ENCODE measurements at places on chromosomes 7 and 10. TPM values are rescaled to one million over a fixed set of nuclear protein-coding genes. Genes with fewer than 3 reads are reported as not detected.

The ACTL6B gene
- not detected for total RNA-seq

The IL15RA gene
- 2.6 TPM for total RNA-seq

The STRA8 gene
- total RNA-seq = not detected

The LIPJ gene
- total RNA-seq = not detected

The FOXP2 gene
- total RNA-seq = 0.46 TPM

The CBLL1 gene
- 21.3 TPM for total RNA-seq

The PKD2L1 gene
- not detected for total RNA-seq

The LRMDA gene
- total RNA-seq = 1.3 TPM

The DENND2A gene
- total RNA-seq = 0.42 TPM

The HECW1 gene
- not detected for total RNA-seq

The AVPI1 gene
- total RNA-seq = 65.2 TPM

The MCM10 gene
- total RNA-seq = 12.6 TPM

The CREB3L2 gene
- total RNA-seq = 18.0 TPM

The RHOBTB1 gene
- 4.8 TPM for total RNA-seq

The SHLD2 gene
- total RNA-seq = 13.4 TPM

The RAPGEF5 gene
- 3.3 TPM for total RNA-seq

The MKX gene
- 0.05 TPM for total RNA-seq

The IDI2 gene
- total RNA-seq = not detected

The AEBP1 gene
- total RNA-seq = 1.6 TPM

The UPF2 gene
- 14.1 TPM for total RNA-seq

The POMZP3 gene
- 3.6 TPM for total RNA-seq

The NPC1L1 gene
- not detected for total RNA-seq

The BLVRA gene
- 62.6 TPM for total RNA-seq

The ZNF365 gene
- total RNA-seq = 0.42 TPM

The CFAP70 gene
- total RNA-seq = 0.42 TPM

The COL17A1 gene
- total RNA-seq = 507 TPM

All from airway epithelial cell (primary cell).